Esophagus squamous epithelium (tissue), 5 donors: ENCODE measurements at places on chromosomes 1 and 21. TPM values are rescaled to one million over a fixed set of nuclear protein-coding genes. Genes with fewer than 3 reads are reported as not detected.

SLC44A5 gene
- 0.19 TPM for total RNA-seq

HES3 gene
- total RNA-seq, result not detected

ZDHHC18 gene
- total RNA-seq, result 24.5 TPM

TDRKH gene
- total RNA-seq, result 5.3 TPM

DNA sequence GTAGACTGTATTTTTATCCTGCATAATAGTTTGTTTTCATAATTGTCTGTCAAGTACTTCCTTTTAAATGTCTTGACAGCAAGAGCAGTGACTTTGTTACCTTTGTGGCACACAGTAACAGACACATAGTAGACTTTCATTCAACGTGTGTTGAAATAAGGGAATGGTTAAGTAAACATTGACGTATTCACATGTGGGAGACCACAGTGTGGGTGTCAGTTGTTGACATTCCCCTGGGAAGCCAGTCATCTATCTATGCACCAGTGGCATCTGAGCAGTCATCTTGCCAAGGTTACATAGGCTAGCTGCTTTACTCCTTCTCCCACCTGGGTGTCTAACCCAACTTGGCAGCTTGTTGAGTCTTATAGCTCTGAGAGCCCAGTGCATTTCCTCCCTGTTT is 1.4 kb upstream of the NUP133 start:
- H3K4me3 ChIP-seq, result no peak overlapping the region
- H3K27ac ChIP-seq, result no peak overlapping the region
- H3K36me3 ChIP-seq, result no peaks in the 10 kb centered on the region

GRCh38 chr1:235317168-235317567 is 10.8 kb downstream of the ARID4B start:
- no peak for DNase-seq
- H3K4me3 ChIP-seq, result no peak overlapping the region
- no peaks in the 10 kb centered on the region for H3K36me3 ChIP-seq
- H3K27me3 ChIP-seq, result no peaks in the 10 kb centered on the region

- no peak overlapping the region for H3K27ac ChIP-seq
- no peak for DNase-seq
- no peak overlapping the region for H3K4me3 ChIP-seq
- peaks cover 28% of the 10 kb centered on the region for H3K4me1 ChIP-seq
Measured at GRCh38 chr1:63713041-63713440, 60.8 kb upstream of the ROR1 start.

SPRR2A gene
- total RNA-seq, result 1,658 TPM
